ENCODE measurements at places on chromosomes 5 and 9.

GRCh38 chr5:122523776-122524175, 211.7 kb downstream of the SNCAIP start:
- DNase-seq: no peak

DNA sequence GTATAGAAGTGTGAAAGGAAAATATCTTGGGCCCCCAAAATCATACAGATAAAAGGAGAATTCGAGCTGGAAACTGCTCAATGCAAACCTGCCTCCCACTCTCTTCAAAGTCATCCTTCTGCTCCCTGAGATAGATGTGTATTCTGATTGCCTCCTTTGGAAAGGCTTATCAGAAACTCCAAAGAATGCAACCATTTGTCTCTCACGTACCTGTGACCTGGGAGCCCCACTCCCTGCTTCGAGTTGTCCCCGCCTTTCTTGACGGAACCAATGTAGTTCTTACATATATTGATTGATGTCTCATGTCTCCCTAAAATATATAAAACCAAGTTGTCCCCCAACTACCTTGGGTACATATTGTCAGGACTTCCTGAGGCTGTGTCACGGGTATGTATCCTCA, 163.8 kb downstream of the DIRAS2 start:
- no peak for DNase-seq

GRCh38 chr9:19113964-19114679, 11.4 kb upstream of the HAUS6 start:
- DNase-seq: no peak

GRCh38 chr5:144187699-144188294, 17.1 kb downstream of the KCTD16 start:
- peak; percentile 34 for DNase-seq

- no peak for DNase-seq
Measured at GRCh38 chr5:123756816-123757215, 244.8 kb downstream of the CSNK1G3 start.

GRCh38 chr5:86070719-86071118, 547.0 kb upstream of the COX7C start:
- DNase-seq: no peak

DNA sequence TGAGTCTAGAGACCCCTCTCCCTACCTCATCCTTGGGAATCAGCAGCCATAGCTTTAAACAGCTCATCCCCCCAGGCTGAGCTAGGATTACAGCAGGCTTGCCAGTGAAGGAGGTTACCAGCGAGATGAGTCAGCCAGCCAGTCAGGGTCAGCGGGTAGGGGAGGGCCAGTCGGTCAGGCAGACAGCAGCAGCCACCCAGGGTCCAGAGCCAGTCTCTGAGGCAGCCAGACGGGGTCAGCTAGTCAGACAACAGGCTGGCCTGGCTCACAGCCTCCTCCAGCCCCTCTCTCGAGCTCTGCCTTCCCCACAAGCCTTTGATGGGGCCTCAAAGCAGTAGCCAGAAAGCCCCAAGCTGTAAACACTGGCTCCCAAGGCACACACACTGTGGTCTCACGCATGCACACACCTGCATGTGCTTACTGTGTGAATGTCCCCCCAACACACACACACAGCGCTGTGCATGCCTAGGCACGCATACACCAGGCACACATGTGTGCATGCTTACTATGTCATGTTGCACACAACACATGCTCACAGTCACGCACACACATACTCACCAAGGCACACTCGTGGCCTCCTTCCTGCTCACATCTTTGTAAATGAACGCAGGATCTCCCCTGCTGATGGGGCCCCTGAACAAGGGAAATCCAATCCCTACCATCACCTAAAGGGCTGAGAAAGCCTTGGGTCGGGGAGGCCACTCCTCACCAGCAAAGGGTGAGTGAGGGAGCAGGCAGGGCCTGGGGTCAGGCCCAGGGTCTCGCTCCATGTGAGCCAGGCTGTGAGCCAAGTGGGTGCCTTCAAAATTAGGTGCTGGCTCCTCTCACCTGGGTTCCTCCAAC, 28.2 kb upstream of the CPLX2 start:
- DNase-seq: no peak

GRCh38 chr9:130471411-130472183, 26.8 kb downstream of the ASS1 start:
- DNase-seq: no peak

DNA sequence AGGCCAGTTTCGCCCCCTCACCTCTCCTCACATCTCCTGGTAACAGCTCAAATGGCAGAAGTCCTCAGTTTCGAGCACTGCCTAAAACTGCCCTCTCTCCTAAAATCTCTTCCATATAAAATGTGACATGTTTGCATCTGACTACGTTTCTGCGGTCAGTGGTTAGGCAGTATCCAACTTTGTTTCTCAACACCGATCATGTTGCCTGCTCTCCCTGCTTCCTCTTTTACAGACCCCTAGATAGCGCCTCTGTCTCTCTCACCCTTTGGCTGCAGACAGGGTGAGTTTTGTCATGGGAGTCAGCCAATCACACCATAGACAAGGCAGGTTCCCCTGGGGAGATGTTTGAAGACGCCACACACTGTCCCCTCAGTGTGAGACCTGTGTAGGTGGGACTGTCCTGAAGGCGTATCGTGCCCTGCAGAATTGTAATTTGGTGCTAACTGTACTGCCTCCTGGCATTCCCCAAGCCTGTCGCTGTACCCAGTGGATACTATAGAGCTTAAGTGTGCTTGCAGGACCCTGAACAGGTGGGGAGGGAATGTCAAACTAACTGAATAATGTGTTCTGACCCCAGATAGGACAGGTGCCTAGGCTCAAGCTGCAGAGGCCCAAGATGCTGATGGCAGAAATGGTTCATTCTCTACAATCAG, 1.1 kb downstream of the HEXB start:
- DNase-seq: no peak

- no peak for DNase-seq
Measured at GRCh38 chr5:150848271-150848670, 1.9 kb downstream of the IRGM start.

GRCh38 chr5:68711293-68712200, 382.3 kb upstream of the SLC30A5 start:
- no peak for DNase-seq

- DNase-seq: no peak
Measured at GRCh38 chr5:64207978-64208377, 42.3 kb downstream of the RNF180 start.

DNA sequence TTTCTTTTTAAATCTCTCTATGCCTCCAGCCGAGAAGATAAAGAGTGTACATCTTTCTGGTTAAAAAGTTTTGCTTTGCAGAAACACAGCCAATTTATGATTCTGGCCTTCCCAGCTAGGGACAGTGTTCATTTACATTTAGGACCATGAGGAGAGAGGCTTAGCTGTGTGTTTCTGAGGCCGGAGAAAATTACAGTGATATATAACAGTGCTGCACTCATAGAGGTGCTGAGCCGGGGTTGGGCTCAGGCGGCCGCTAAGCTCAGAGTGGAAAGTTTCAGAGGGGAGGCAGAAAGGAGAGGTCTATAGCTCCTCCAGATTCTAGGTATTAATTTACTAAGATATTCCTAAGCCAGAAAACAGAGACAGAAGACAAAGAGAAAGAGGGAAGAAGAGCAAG, 37.0 kb upstream of the LCP2 start:
- no peak for DNase-seq

DNA sequence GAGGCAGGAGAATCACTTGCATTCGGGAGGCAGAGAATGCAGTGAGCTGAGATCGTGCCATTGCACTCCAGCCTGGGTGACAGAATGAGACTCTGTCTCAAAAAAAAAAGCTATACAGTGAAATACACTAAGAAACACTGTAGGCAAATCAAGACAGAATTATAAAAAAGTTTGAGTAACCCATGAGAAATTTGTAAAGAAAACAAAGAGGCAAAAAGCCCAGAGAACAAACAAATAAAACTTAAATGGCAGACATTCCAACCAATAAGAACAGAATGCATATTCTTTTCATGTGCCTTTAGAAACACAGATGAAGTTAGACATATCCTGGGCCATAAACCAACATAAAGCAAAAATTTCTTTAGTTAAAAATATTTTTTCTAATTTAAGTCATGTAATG, 30.6 kb downstream of the ZNF169 start:
- no peak for DNase-seq

- no peak for DNase-seq
Measured at GRCh38 chr9:123555646-123556045, 199.6 kb downstream of the CRB2 start.

DNA sequence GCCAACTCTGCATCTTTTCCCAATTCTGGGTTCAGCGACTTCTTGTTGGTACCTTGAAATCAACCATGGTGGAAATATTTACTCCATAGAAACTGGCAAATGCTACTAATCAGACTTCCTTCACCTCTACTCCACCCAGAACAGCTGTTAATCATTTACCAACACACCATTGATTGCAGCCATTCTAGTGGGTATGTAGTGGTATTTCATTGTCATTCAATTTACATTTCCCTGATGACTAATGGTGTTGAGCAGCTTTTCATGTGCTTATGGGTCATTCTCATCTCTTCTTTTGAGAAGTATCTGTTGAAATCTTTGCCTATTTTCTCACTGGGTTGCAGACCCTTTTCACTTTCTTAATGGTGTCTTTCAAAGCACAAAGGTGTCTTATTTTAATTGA, 122.4 kb upstream of the MSX2 start:
- no peak for DNase-seq

DNA sequence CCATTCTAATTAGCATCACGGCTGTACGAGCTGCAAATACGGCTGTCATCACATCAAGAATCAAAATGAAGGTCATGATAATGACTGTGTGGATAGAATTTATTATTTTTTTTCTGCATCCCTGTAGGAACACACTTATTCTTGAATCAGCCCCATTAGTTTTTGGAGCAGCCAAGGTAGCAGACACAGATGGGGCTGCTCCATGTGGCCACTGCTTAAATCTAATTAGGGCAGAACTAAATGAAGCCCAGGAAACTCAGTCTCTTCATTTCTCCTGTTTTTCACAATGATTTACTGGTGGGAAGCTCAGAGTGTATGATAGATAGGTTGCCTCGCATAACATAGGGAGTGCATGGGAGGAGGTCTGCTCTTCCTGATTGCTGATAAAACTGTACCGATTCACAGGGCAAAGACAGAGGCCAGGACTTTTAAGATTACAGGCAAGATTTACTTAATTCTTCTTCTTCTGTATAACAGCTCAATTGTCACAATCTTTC, 275.5 kb downstream of the GLIS3 start:
- DNase-seq: no peak

DNA sequence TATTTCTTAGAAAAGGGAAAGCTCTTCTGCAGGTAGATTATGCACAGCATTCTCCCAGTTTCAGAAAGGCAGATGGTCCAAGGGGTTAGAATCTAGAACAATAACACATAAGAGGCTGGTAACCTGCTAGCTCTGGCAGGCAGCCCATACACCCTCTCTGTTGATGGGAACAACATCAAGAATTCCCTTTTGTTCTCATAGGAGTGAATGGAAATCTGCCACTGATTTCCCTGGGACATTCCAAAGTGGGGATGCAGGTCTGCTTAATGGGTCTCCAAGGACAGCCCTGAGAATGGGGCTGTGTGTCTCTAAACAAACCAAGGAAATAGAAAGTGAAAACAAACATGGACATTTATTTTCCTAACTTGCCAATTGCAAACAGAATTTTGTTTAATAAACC, 456.8 kb downstream of the EBF1 start:
- no peak for DNase-seq

DNA sequence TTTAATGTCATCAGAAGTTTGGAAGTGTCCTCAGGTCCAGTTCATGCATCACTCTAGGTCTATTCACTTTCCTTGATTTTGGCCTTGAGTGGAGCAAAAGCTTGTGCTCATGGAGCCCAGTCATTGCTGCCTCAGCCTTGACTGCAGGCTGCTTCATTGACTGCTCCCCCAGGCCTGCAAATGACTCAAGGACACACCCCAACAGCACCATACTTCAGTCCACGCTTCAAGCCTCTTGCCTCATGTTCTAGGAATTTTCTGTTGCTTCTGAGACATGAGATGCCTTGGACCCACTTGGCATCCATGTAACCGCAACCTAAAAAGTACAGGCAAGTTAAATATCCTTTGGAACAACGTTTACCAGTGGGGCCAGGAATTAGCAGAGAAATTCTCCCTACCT, 193.7 kb downstream of the PIK3R1 start:
- DNase-seq: no peak

DNA sequence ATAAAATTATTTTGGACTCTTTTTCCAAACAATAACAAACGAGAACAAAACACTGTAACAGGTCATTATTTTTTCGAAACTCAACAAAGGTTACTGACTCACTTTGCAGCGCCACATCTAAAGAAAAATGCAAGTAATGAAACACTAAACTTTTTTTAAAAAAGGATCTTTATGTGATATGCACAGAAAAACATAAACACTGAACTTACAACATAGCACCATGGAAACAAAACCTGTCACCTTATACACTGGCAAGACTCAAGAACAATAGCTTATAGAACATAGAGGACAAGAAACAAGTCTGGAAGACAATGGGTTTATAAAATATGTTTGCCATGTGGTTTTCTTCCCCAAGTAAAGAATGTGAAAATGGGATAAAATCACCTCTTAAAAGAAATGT, 85.2 kb downstream of the AUH start:
- no peak for DNase-seq

DNA sequence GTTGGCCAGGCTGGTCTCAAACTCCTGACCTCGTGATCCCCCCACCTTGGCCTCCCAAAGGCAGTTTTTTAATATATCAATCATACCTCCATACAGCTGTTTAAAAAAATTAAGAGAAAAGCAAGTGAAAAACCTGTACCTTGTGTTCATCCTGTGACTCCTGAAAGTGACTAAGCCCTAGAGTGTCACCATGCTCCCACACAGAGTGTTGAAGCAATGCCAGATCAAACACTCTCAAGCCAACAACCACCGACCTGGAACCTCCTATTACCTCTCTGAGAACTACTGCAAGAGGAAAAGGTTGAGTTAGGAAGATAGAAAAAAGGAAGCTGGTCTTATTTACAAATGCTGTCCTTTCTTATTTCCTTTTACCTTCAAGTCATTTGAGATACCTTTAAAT, 123.5 kb downstream of the RASEF start:
- no peak for DNase-seq
